Head of caudate nucleus (tissue), 42 donors: ENCODE measurements at places on chromosomes 4 and X.

DNA sequence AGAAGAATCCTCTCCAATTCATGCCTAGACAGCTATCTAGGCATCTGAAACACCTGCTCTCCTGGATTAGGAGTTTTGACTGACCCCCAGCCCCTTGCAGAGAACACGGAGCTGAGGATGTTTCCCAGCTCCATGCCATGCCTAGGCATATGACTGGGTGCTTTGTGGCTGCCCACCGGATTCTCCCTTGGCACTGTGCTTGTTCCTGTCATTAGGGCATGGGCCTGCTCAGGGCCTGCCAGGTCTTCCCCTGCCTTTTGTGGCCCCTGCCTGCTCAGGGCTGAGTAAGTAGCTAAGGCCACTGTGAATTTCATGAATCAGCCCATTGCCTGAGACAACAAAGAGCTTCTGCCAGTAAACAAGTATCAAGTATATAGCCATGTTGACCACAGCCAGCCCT lies 867.4 kb downstream of the TECRL start:
- DNase-seq, result no peak

DNA sequence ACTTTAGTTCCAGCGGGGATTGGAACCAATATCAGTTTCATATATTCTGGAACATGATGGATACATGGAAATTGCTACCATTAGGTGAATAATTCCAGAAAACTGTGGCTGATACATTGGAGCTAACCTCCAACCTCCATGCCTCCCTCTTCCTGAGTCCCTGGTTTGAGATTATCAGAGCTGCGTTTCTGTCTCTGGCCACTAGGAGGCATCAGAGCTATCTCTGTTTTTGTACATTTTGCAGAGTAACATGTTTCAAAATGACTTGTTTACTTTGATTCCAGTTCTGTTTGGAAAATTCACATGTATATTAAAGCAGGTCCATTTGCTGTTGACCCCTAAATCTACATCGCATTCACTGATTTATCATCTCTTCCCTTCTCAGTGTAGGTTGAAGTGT lies 2.4 kb upstream of the RAB40AL start:
- peak; percentile 18 for DNase-seq

DNA sequence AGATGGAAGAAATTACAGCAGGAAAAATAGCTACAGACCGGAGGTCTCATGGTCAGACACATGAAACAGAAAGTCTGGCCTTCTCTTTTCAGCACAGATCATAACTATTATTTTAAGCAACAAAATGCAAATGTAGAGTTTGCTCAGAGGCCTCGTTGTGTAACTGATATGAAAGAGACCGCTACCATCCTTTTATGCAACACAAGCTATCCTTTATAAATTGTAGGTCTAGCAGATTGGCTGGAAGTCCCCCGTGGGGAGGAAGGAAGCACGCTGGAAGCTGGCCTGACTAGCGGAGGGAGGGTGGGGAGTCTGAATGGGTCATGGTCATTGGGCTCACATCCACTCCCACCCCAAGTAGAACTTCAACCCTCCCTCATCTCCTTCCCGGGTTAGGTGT lies 27.7 kb downstream of the DMP1 start:
- no peak for DNase-seq

DNA sequence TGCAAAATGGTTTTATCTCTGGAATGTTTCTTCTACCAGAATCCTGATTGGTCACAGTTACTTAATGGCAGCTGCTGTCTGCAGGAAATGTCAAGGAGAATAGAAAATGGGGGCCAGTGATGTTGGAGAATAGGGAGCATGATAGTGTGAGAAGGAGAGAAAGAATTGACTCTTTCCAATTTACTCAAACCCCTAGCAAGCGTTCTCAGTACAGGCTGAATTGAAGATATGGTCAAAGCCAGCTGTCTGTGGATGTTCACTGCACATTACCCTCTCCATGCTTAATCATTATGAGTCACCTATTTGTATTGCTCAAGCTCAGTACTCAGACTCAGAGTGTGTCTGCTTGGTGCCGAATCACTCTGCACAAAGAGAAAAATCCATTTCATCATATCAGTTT lies 57.8 kb upstream of the FAM47B start:
- no peak for DNase-seq

DNA sequence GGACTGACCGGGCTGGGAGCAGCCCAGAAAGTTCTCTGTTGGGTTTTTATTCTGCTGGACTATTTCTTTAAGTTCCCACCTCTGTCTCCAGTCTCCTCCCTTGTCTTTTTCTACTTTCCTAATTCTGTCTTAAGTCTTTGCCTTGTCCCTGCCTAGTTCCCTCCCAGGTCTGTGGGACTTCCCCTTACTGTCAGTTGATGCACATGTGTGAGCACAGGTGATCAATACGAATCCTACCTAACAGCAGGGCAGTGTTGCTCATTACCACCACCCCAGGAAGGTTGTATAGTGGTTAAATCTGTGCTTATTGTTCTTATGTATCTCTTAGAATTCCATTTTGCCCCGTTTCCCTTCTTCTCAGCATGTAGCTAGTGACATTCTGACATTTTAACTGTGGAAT lies 62.1 kb downstream of the GALNTL6 start:
- no peak for DNase-seq

DNA sequence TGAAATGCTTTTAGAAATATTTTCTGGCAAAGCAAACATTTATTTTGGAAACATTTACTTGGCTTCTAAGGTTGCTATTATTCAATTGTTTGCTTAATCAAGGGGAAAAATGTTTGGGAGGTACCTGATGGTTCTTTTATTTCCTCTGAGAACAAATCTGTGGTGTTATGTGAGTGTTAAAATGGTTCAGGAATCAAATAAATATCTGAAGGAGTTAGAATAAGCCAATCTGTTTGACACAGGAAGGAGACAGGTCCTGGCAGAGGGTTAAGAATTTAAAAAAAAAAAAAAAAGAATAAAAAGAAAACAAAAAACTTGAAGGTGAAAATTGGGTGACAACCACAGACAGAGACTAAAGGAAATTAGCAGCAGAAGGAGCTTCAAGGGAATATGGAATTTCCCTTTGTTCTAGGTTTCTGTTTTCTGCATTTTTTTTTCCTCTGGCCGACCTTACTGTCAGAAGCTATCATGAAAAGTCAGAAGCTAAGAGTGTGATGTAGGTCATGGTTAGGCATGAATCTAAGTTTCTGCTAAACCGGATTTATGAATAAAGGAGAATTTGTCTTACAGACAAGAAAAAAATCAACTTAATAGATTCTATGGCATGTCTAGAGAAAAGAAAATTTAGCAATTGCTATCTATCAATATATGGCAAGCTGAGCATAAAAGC lies 78.6 kb upstream of the PNPLA4 start:
- no peak for DNase-seq

DNA sequence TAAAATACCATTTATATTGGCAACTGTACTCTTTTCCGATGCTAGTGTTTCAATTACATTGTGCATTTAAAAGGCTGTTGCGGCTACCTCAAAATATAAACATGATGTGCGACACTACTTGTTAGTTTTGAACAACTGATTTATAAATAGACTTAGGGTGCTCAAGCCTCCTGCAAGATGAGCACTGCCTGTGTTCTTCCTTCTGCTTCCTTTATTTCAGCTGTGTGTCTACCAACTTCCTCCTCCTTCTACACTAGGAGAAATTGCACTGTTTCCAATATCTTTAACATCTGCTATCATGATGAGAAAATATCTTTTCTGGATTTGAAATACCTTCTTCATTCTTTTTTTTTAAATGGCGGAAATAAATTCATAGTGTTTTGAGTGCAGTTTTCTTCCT lies 24.0 kb downstream of the TET2 start:
- DNase-seq, result no peak

GRCh38 chr4:55979562-55979961 lies 30.8 kb downstream of the CEP135 start:
- DNase-seq, result no peak

DNA sequence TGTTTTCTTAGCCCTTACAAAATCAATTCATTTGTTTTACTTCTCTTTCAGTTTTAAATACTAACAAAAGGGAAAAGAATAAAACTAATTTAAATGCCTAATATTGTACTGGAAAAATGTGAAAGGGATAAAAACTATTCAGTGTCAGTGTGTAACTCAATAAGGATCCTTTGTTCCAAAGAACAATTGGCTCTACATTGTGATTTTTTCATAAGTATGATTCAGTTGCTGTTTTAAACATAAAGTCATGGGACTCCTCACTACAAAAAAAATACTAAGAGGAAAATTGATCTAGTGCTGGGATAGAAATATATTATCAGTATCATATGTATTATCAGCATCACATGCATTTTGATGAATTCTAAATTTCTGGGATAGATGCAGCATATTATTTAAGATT lies 199.4 kb upstream of the TRAM1L1 start:
- no peak for DNase-seq

- no peak for DNase-seq
Observed at GRCh38 chrX:262381-262909, 18.7 kb upstream of the PLCXD1 start.
